ENCODE measurements at places on chromosomes 3 and 15.

DNA sequence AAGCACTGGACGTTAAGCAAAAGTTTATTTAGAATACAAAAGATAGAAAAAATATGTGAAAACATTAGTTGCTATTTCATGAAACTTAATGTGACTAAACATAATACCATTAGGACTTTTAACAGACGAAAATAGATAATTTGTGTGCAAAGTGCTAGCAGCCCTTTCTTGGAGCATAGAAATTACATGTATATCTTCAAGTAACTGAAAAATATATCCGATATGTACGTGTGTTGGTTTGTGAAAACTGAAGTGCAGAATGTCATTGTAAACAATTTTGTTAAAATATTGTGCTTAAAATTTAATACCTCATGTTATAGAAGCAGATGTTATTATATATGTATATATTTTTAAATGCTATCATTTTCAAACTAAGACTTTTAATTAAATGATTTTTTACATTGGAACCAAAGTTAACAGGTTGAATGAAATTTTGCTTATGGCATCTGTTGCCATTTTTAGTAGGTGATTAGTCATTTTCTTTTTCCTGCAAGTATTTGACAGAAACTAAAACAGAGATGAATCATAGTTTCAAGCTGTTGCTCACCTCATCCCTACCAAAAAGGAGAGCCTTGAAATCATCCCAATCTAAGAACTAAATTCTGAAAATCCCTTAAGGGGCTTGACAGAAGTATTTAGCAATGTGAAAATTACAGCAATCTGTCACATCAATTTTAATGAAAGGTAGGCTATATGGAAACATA, 334.8 kb downstream of the NAALADL2 start:
- DNase-seq, result no peak

- no peak for DNase-seq
These were observed 3.2 kb upstream of the LSG1 start for GRCh38 chr3:194675081-194675640.

DNA sequence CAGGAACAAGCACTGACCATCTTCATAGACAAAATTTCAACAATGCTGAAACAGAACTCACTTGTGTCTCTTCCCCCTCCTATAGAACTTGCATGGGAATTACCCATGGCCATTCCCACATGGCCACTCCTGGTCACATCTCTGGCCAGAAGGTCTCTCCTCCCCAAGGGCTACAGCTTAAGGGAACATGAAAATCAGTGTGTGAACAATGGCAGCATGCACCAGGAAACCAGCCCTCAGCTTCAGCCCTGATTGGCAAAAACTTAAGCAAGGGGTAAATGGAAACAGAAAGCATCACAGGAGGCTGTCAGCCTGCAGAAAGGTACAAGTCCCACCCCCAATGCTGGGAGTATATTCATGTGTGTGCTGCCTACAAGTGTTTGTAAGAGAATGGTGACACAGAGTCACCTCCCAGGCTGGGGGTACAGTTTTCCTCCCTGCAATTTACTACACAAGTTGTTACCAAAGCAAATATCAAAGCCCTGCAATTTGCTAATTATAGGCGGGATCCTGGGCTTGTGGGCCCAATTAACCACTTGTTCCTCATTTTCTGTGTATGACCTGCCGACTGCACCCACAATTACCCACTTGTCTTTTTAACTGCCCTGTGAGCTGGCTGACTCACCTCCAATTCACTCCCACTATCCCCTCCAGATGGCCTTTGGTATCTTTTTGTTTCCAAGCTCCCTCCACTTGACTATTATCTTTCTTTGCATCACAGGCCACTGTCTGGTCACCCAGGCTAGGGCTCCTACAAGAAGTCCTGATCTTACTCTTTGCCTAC, 84.4 kb upstream of the HES1 start:
- DNase-seq, result no peak

DNA sequence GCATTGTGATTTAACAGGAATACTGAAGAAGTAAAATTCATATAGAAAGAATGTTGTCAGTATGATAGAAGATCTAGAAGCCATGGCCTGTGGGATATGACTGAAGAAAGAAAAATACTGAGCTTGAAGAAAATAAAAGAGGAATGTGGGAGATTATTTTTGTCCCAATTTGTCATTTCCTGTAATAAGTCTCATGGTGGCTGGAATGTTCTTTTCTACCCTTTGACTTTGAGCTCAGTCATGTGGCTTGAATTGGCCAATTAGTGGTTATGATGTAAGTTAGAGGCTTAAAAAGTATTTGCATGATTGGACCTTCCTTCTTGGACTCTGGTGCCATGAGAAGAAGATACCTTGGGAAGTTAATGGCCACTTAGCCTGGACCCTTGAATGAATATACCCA, 14.1 kb downstream of the APH1B start:
- no peak for DNase-seq

DNA sequence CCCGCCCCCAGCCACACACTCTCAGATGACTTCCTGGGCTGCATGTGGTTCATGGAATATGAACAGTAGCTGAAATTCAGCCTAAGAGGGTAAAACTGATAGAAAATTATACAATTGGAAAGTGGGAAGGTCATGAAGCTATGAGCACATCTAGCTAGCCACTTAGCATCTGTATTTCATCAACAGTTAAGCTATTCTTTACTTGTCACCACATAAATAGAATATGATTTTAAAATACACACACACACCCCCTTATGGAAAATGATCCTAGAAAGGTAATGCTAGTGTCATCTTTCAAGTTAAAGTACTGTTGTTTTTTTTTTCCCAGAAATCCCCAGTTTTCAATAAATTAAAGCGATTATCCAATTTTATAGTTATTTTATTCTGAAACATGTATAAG, 3.6 kb downstream of the MAP4 start:
- no peak for DNase-seq

- no peak for DNase-seq
These were observed 82.0 kb upstream of the PDZRN3 start for GRCh38 chr3:73706771-73707170.

DNA sequence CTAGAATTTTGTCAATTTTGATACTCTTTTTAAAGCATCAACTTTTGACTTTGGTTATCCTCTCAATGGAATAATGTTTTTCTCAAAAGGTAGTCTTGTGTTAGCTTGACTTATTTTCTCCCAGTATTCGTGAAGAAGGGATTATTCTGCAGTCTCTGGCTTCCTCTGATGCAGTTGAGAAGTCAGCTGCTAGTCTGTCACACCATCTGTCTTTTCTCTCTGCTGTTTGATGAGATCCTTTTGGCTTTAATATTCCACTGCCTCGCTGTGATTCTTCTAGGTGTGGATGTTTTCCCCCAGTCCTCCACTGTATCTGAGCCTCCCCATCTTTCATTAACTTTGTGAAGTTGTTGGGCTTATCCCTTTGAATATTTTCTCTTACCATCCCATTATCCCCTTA, 141.0 kb downstream of the WDR72 start:
- DNase-seq, result no peak

DNA sequence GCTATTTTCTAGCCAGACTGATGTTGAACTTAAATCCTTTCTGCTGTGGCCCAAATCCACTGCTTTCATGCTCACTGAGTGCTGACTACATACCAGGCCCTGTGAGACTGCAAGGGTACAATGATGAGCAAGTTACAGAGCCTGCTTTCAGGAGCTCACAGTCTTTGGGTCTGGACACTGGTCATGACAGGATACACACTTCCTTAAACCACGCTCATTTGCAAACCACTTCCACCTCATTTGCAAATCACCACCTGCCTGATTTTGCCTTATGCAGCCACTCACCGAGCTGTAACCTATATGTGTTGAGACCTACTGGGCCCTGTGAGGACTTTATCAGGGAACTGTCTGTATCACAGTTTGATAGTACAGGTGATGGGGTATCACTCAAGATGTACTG, 50.2 kb upstream of the LRRC58 start:
- DNase-seq, result no peak

GRCh38 chr3:168330983-168331382, 235.3 kb upstream of the GOLIM4 start:
- no peak for DNase-seq

DNA sequence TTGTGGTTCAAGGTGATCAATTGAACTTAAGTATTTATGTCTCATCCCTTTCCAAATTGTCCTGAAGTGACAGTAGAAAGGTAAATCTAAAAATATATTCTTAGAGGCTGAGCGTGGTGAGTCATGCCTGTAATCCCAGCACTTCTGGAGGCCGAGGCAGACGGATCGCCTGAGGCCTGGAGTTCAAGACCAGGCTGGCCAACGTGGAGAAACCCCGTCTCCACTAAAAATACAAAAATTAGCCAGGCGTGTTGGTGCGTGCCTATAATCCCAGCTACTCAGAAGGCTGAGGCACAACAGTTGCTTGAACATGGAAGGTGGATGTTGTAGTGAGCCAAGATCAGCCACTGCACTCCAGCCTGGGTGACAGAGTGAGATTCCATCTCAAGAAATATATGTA, 226.6 kb downstream of the DPH6 start:
- DNase-seq, result no peak

DNA sequence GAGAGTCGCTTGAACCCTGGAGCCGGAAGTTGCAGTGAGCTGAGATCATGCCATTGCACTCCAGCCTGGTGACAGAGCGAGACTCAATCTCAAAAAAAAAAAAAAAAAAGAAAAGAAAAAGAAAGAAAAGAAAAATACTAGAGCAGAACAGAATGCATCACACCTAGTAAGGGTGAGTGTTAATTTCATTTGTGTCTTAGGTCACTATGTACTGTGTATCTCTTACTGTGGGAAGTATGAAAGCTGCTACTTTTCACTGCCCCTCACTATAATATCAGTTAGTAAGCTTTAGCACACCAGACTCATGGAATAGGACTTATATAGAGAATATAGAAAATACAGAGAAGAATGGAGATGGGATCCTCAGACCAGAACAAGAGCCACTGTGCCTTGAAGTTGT, 45.9 kb upstream of the RASA2 start:
- no peak for DNase-seq

- no peak for DNase-seq
These were observed 136.7 kb upstream of the DAZL start for GRCh38 chr3:16741890-16742289.

DNA sequence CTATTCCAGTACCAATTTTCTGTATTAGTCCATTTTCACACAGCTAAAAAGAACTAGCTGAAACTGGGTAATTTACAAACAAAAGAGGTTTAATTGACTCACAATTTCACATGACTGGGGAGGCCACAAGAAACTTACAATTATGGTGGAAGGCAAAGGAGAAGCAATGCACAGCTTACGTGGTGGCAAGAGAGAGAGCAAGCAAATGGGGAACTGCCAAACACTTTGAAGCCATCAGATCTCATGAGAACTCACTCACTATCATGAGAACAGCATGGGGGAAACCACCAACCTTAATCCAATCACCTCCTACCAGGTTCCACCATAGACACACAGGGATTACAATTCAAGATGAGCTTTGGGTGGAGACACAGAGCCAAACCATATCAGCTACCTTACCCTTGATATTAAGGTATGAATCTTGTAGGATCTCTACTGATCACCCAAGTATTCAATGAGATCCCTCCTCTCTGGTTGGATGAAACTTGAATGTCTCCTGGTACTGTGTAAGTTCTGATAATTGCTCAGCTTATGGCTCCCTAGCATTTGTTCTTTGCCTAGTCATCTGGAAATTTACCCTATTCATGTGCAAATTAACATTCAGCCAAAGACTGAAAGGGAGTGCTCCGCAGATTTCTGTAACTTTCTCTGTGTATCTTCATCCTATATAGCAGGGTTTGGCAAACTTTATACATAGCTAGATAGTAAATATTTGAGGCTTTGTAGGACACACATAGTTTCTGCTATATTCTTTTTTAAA, 38.9 kb downstream of the MYL3 start:
- no peak for DNase-seq

- DNase-seq, result no peak
These were observed 151.0 kb upstream of the ROBO2 start for GRCh38 chr3:76888856-76889255.

DNA sequence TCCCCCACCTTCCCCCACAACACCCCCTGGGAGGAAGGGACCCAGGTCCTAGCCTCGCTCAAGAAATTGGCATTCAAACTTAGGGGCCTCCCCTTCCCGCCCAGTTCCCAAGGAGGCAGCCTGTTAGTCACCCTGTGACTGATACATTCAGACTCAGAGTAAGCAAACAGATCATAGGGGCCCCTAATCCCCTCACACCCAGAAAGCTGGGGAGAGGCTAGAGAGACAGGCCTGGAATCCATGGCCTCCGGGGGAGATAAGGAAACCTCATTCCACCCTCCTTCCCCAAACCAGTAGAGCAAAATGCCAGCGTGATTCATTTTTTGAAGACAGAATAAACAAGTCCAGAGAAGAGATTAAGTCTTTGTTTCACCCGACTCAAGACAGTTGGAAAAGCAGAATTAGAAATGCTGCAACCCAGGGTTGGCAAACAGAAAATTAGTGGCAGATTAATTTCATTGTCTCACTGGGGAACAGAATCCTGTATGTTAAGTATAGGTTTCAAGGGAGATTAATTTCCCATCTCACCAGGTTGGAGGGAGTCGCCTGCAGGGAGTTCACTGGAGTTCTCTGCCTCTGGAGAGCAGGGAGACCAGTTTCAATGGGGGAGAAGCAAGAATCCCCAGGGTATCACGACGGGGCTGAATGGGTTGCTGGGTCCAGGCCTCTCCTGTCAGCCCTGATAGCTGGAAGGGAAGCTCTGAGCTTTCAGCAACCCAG, 268.3 kb downstream of the UACA start:
- no peak for DNase-seq

DNA sequence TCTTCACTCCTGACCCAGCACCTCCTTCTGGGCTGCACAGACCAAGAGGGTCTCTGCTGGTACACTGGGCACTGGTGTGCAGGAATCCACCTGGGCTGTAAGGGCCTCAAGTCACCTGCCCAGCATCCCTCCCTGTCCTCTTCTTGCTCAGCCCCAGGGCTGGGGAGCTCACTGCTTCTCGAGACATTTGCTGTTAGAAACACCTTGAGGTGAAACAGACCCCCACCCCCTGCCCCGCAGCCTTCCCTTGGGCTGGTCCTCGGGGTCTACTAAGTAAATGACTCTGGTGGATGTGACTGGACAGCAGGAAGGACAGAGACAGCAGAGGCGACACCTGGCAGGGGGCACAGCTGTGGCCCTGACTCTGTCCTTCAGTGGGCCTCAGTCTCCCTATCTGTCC, 29.1 kb downstream of the LOXL1 start:
- no peak for DNase-seq

DNA sequence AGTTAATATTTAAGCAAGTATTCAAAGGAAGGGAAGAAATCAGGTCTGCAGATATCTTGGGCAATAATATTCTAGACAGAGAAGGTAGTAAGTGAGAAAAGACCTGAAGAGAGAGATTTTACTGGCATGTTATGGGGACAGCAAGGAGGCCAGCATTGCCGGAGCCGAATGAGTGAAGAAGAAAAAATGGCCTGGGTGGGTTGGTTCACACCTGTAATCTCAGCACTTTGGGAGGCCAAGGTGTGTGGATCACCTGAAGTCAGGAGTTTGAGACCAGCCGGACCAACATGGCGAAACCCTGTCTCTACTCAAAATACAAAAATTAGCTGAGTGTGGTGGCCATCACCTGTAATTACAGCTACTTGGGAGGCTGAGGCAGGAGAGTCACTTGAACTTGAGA, 164.7 kb downstream of the VGLL3 start:
- no peak for DNase-seq

- no peak for DNase-seq
These were observed 85.4 kb downstream of the ZNF385D start for GRCh38 chr3:21665444-21666100.

Measured in anterior cingulate cortex (tissue), 58 donors.